ENCODE measurements at places on chromosomes 12 and 14.
A peak's percentile ranks its signal among the peaks of the same experiment; 100 is the strongest.

DNA sequence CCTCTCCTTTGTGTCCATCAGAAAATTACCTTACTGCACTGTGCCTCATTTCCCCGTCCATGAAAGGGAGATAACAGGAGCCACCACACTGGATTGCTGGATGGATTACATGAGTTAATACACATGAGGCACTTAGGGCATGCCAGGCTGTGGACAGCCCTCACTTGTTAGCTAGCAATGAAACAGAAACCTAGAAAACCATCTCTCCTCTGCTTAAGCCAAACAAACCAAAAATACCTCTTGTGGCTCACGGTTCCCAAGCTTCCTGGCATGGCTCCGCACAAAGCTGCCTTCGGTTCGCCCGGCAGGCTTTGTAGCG, 660 bp upstream of the HCFC2 start:
- peak; percentile 37 for DNase-seq

DNA sequence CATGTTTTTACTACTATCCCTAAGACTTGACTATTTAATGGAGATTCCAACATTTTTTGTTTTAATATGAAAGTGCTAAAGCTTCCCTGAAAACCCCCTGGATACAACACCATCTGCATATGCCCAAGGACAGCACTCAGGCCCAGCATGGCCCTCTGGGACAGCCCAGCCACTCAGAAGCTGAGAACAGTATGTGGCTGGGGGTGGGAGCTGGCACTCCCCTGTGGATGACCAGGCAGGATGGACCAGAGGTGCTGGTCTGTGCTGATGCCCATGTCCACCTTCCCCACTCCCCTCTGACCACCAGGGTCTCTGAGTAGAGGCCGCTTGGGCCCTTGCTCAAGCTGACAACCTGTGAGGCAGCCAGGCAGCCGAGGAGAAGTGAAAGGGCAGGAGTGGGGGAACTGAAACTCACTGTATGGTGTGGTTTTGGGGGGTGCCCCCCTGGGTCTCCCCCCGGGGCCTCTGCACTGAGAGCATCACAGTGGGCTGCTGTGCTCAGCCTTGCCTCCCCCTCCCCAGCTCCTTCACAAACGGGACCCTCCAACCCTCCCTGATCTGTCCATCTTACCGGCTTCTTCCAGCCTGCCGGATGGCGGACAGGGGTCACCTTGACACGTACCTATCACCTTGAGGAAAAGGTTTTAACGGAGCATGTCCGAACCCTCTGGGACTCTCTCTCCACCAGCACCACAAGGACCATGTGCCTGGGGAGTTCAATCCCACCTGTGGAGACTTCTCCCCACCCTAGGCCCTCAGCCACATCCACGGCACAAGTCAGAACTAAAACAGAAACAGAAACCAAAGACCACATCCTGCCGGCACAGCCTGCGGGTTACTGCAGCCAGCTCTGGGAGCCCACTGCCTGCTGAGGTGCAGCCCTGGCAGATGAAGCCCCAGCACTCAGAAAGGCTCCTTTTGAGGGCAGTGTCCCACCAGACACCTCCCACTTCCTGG, at the start of gene TMEM229B:
Gene TMEM229B, minus strand, starts transcription at position 785 of the 957 bp plus-strand sequence. CDS start 14,798 bp downstream, outside the sequence.
- no peak for DNase-seq

- no peak for DNase-seq
Measured at GRCh38 chr14:71060274-71060673, 153.0 kb downstream of the PCNX1 start.

- DNase-seq = no peak
Measured at GRCh38 chr12:95593266-95593871, 42.1 kb upstream of the USP44 start.

DNA sequence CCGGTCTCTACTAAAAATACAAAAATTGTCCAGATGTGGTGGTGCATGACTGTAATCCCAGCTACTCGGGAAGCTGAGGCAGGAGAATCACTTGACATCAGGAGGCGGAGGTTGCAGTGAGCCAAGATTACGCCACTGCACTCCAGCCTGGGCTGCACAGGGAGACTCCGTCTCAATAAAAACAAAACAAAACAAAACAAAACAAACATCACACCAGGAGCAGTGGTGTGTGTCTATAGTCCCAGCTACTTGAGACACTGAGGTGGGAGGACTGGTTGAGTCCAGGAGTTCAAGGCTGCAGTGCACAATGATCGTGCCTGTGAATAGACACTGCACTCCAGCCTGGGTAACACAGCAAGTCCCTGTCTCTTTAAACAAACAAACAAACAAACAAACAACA, 89.5 kb upstream of the HECTD1 start:
- no peak for DNase-seq

DNA sequence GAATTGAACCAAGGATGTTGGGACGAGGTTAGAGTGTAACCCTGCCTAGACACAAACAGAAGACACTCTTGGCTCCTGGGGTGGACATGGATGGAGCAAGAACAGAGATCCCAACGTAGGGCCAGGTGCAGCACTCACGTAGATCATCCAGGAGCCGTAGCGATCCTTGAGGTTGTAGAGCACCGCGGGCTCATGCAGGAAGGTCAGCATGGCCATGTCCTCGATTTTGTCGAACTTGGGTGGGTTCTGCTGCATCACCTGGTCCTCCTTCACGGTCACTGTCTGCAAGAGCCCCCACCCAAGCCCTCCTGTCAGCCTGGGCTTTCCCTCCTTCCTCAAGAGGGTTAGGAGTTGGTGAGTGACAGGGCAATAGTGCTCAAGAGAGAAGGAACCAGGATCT, 2.5 kb downstream of the MYH7 start:
- DNase-seq = no peak

GRCh38 chr14:24274101-24274543, 2.7 kb upstream of the RABGGTA start:
- DNase-seq = no peak
